Cardiac muscle cell (in vitro differentiated cells and primary cell): ENCODE measurements at places on chromosomes 2 and 18. TPM values are rescaled to one million over a fixed set of nuclear protein-coding genes. Genes with fewer than 3 reads are reported as not detected.

DNA sequence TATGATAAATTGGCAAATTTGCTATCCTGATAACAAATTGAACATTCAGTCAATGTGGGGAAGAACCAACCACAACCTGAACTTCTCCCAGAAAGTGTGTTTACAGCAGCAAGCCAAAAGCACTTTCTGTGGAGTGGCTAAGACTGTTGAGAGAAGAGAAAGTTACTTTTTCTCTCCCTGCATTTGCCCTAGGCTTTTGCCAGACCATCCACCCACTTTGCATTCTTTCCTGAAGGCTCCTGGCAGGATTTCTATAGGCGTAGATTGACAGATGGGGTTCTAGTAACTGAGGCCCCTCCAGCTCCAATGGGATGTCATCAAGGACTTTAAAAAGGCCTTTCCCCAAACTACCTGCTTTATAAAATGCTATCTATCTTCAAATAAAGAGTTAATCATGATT is 215.2 kb downstream of the GULP1 start:
- DNase-seq = no peak

GRCh38 chr2:156459720-156460119 is 23.5 kb downstream of the GPD2 start:
- DNase-seq = no peak

DSG1 gene
- not detected in 2 replicates for polyA plus RNA-seq

DNA sequence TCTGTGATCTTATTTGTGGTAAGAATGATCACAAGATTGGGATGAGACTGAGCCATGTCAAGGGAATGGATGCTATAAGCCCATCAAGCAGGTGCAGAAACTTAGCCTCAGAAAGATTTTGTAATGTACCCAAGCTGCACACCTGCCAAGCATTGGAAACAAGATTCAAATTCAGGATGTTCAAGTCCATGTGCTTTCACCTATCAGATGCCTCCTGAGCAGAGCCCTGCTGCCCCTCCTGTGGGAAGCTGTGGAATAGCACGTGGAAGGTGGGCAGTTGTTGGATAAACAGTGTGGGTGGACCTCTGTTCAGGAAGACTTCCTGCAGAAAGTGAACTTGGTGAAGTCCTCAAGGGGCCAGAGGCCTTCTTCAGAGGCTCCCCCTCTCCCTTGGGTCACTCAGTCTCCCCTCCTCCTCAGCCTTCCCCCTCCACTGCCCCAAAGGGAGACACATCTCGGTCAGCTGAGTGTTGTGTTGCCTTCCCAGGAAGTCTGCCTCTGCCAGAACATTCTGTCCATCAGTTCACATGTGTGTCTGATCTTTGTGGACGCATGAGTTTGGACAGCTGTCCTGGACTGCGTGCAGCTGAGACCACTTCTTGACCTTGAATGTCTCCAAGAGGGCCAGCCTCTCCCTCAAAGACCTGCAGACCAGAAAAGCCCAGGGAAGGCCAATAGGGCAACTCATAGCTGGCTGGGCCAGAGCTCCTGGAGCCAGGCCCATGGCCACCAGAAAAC is 186.1 kb downstream of the INHBB start:
- DNase-seq = peak; percentile 75

PROC gene
- not detected in 2 replicates for polyA plus RNA-seq

DNA sequence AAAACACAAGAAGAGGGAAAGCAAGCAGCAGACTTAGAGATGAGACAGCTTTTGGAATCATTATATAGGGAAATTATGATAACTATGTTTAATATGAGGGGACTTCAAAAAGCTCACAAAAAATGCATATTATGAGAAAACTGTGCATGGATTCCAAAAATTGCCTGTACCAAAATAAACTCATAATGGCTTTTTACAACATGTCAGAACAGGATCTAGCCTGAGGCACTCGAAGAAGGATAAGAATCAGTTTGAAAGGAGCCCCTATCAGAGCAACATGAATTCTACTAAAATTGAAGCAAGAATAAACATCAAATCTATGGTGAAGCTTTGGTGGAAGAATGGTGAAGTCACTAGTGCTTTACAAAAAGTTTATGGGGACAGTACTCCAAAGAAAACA is 187.4 kb downstream of the RDH14 start:
- no peak for DNase-seq

RAPGEF4 gene
- polyA plus RNA-seq = 5.3 and 9.4 TPM in 2 replicates

- no peak for DNase-seq
Measured at GRCh38 chr2:3241971-3242746, 135.5 kb downstream of the EIPR1 start.

DNA sequence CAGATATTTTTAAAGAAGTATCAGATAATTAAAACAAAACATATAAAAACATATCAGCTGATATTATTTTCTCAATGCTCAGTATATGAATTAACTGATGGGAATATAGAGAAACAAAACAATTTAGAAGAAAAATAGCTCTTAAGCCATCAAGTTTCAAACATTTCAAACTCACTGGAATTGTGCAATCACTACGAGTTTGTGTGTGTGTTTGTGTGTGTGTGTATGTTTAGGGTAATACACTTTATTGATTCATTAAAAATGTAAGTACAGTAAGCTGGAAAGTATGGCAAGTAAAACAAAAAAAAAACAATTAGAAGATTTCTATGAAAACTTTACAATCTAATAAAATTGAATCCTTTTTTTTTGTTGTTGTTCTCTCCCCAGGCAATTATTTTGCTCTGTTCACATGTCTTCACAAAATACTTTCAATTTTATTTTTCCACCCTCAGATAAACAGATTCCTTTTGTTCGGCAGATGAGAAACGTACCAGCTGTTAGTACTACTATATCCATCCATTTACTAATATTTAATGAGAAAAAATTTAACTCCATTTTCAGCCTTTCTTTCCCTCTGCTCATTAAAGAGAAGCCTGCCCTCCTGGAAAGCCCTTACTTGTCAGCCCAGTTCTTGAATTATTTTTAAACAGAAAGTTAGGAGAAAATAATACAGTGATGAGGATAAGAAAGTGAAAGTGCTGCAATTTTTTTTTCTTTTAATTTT is 87.6 kb downstream of the SLC8A1 start:
- DNase-seq = no peak

GRCh38 chr2:210195101-210195852 is 24.1 kb upstream of the KANSL1L start:
- DNase-seq = peak; percentile 70

- no peak for DNase-seq
Measured at GRCh38 chr2:64008434-64009009, 10.7 kb downstream of the VPS54 start.

- no peak for DNase-seq
Measured at GRCh38 chr18:2923464-2923863, 76.7 kb downstream of the EMILIN2 start.

GRCh38 chr18:32775628-32776027 is 2.8 kb upstream of the KLHL14 start:
- DNase-seq = no peak

GRCh38 chr2:109331081-109331480 is 202.1 kb downstream of the SH3RF3 start:
- DNase-seq = peak; percentile 39

DNA sequence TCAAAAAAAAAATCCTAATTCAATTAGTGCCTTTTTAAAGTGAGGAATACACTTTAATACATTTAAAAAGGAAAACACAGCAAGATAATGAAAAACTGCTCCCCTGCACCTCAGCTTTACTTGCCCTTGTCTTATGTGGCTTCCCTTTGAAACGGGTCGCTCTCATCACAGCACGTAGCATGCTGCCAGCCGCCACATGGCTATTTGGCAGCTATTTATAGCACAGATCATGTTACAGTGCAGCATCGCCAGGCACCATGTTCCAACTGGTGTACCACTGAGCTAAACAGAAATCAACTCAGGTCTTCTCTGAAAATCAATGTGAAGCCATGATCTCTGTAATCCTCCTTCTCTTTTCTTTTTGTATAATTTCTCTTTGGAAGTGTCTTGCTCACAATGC is 65.1 kb downstream of the TMEM182 start:
- DNase-seq = peak; percentile 88

SERPINB5 gene
- not detected in 2 replicates for polyA plus RNA-seq

- no peak for DNase-seq
Measured at GRCh38 chr2:100038011-100038410, 104.4 kb downstream of the AFF3 start.

DNA sequence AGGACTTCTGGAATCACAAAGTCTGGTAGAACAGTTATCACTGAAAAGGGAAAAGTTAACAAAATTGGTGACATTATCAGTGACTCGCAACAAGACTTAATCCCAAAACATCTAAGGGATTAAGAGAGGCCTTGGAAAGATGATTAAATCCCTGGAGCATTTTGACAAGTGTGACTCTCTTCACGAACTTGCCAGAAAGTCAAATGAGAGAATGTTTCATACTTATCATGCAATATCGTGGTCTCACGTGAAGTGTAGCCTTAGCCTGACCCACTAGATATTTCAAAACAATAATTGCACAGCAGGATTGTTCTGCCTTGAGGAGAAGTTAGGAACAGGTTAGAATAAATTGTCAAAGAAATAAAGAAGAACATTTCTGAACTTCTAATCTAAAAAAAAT is 104.5 kb downstream of the COL6A3 start:
- no peak for DNase-seq

CWC22 gene
- polyA plus RNA-seq = 21.2 and 21.7 TPM in 2 replicates

GRCh38 chr2:40380041-40380440 is 71.8 kb downstream of the SLC8A1 start:
- no peak for DNase-seq

DNA sequence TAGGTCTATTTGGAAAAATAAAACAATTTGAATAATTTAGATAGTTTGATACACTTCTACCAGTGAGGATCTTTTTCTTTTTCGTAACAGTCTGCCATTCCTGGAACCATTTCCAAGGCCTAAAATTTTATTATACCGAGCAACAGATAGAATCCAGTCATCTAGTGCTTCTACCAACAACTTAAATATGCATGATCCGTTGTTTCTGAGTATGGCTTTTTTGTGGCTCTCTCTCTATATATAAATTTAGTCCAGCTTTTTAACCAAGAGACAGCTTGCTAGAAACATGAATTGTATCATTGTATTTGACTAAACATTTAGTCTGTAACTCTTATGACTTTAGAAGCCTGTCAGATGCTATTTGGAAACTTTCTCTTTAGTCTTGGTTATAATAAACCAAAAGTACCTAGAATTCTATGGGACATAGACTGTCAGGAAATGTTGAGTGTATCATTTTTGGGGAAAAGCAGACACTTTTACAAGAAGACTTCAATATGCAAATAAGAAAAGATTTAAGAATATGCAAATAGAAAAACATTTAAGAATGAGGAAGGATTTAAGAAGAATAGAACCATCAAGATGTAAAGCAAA is 161.4 kb downstream of the ZEB2 start:
- no peak for DNase-seq

DNA sequence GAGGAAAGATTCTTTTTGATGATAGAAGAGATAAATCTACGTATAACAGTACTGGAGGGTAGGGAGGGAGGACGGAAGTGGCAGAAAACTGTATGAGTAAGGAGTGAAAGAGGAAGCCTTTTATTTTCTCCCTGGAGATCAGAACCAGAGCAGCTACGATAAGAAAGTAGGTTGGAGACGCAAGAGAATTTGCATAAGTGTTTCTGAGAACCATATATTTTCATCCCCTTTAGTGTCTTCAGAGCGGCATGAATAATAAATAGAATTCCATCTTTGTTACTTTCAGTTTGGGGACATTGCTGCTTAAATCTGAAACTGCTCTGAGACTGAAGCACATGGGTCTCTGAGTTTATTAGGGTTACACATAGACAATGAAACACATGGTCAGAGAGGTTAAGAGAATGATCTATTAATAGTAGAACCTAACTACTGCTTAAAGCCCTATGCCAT is 230.2 kb upstream of the TNP1 start:
- DNase-seq = no peak

GRCh38 chr2:147260241-147260640 is 584.6 kb upstream of the ACVR2A start:
- DNase-seq = no peak

- no peak for DNase-seq
Measured at GRCh38 chr2:64651590-64651989, 2.1 kb downstream of the SERTAD2 start.

DNA sequence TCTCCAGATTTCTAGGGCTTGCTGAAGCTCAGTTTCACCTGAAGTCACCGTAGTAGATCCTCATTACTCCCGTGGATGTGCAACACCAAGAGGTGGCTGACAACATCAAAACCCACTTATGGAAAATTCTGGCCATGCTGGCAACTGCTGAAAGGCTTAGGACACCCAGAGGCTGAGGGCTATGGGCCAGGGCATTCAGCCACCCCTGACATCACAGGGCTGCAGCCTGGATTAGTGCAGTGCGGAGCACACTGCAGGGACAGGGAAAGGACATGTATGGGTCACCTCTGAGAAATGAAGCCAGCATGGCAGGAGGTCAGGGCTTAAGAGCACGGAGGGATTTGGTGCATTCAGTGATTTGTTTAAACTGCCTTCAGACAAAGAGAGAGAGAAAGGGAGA is 300.6 kb downstream of the TDRD15 start:
- no peak for DNase-seq

UGT1A5 gene
- polyA plus RNA-seq = not detected in 2 replicates

DNA sequence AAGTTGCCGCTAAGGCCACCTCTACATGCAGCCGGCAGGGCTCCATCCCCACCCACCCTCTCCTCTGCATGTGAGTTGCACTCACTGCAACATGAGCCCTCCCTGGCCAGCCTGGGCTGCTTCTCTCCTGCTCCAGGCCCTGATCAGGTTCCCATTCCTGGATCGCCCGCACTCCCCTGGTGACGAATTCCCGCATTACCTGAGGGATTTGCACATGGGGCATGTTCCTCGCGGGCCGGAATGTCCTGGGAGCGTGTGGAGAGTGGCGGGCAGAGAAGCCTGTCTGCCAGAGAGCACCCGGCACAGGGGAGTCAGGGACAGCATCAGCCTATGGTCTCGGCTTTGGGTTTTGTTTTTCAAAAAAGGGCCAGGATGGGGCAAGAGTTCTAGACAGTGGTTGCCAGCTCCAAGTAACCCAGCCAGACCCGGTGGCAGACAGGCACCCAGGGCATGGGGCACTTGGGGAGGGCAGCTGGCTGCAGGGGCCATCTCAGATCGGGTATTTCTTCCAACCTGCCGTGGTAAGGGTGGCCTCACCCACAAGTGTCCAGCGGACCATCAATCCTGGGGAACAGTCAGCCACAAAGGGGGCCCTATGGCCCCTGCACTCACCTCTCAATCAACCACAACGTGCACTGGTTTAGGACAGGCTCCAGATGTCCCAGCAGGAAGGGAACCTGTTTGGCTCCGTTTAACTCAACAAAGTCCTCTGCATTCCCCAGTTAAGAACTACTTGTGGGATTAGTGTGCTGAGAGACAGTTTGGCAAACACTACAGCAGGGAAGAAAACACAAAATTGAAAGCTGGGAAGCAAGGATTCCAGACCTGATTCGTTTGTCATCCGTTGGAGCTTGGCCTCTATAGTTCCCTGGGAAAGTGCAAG is 187.7 kb downstream of the SMAD7 start:
- DNase-seq = no peak

- peak; percentile 45 for DNase-seq
Measured at GRCh38 chr18:74745633-74746403, 148.1 kb downstream of the ZNF407 start.

DNA sequence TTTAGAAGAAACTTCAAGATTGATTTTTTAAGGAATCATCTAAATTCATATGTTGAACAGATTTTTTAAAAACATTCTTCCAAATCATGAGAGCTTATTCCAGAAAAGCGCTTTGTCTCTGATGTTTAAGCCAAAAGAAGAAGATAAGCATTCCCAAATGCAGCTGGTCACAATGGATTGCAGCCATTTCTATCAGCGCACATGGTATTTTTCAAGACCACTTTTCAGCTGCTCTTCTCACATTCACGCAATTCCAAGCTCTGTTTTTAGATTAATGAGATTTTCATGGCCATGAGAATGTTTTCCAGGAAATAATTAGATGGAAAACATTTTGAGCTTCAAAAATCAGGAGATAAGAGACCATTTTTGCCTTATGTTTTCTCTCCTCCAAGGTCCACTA is 8.7 kb downstream of the OSBPL1A start:
- DNase-seq = no peak

TXNDC2 gene
- polyA plus RNA-seq = not detected in 2 replicates

COLEC12 gene
- polyA plus RNA-seq = 69.0 and 78.7 TPM in 2 replicates
